ENCODE measurements at places on chromosomes 16 and 17. TPM values are rescaled to one million over a fixed set of nuclear protein-coding genes. Genes with fewer than 3 reads are reported as not detected.

The PTX4 gene
- 0.40 TPM for total RNA-seq

DNA sequence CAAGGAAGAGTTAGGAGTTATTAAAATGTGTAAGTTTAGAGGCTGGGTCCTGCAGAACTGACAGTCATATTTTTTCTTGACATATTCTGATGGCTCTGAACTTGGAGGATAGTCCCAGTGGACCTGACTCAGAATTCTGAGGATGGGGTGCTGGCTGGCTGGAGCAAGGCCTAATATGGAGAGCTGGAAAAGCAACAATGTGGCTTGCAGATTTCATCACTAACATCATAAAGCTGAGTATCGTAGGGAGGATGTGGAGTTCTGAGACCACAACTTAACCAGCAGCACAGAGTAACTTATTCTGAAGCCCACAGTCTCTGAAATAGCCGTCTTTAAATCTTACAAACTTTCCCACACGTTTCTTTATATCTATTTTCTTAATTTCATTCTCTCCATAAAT, 2.3 kb downstream of the KRTAP1-5 start:
- H3K27me3 ChIP-seq = no peaks in the 10 kb centered on the region
- no peak overlapping the region for H3K4me3 ChIP-seq
- no peak overlapping the region for H3K27ac ChIP-seq
- H3K4me1 ChIP-seq = peaks cover 21% of the 10 kb centered on the region

- DNase-seq = no peak
- no peaks in the 10 kb centered on the region for H3K4me1 ChIP-seq
- no peaks in the 10 kb centered on the region for H3K27me3 ChIP-seq
- H3K4me3 ChIP-seq = no peak overlapping the region
- no peaks in the 10 kb centered on the region for H3K36me3 ChIP-seq
Observed at GRCh38 chr16:1906055-1906845, 12.0 kb downstream of the HS3ST6 start.

DNA sequence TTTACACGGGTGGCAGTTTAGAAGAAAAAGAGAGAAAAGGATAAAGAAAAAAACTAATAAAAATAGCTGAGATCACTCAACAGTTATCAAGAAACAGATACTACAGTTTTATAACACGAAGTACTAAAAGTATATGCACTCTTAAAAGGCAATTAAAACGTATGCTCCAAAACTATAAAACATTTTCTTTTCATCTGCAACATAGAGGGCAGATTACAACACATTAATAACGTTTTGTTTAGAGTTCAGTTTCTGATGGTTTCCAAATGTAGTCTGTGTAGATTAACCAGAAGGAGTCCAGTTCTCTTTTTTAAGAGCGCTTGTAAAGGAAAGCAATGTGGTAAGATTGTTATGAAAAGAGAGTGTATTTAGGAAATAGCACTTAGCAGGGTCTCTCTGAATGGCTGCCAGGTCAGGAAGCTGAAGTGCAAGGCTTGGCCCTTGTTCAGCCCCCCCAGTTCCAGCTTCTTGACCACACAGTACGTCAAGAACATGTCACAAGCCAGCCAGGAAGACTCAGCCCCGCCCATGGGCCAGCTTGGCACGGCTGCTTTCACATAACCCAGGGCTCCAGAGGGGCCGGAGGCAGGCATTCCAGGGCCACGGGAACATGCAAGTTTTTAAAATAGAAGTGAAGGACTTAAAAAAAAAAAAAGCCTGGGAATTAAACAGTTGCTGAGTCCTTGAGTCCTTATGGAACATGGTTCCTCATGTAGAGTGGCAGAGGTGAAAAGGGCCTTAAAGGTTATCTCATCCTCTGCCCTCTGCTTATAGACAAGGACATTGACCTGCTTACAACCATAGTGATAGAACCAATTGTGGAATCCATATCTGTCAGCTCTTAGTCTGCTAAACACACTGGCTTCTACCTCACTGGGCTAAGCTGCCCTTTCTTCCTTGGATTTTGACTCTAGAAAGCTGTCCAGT, 147.4 kb upstream of the TBX2 start:
- H3K27me3 ChIP-seq = no peaks in the 10 kb centered on the region
- H3K27ac ChIP-seq = no peak overlapping the region
- no peak overlapping the region for H3K4me3 ChIP-seq
- no peaks in the 10 kb centered on the region for H3K36me3 ChIP-seq
- peaks cover 14% of the 10 kb centered on the region for H3K4me1 ChIP-seq

DNA sequence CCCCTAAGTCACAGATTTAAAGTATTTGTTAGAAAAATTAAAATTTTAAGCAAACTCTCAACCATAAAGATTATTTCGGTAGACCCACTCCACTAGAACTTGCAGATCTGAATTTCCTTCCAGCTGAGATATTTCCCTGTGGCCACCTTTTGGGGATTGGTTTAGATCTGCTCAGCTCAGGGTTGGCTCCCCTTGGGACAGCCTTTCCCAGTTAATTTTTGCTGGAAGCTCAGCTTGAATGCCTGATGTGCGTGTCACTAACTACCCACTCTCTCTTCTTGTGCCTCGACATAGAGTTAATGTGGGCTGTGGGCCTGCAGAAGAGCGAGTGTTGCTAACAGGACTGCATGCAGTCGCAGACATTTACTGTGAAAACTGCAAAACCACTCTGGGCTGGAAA, 57.6 kb downstream of the YPEL2 start:
- no peak overlapping the region for H3K4me3 ChIP-seq
- no peak overlapping the region for H3K27ac ChIP-seq
- no peaks in the 10 kb centered on the region for H3K4me1 ChIP-seq
- no peak for DNase-seq
- H3K36me3 ChIP-seq = no peaks in the 10 kb centered on the region

- H3K27ac ChIP-seq = no peak overlapping the region
- no peak overlapping the region for H3K4me3 ChIP-seq
Observed at GRCh38 chr16:70738083-70738977, 52.5 kb upstream of the MTSS2 start.

The TSPOAP1 gene
- total RNA-seq = 4.3 TPM

The GJC1 gene
- 16.4 TPM for total RNA-seq

The HSD11B2 gene
- 2.4 TPM for total RNA-seq

The ITGAD gene
- total RNA-seq = not detected

GRCh38 chr17:61354895-61355874, 44.5 kb upstream of the TBX2 start:
- DNase-seq = no peak
- H3K4me3 ChIP-seq = no peak overlapping the region
- no peaks in the 10 kb centered on the region for H3K36me3 ChIP-seq
- H3K27me3 ChIP-seq = no peaks in the 10 kb centered on the region
- H3K4me1 ChIP-seq = peaks cover 18% of the 10 kb centered on the region
- H3K27ac ChIP-seq = peak overlapping the region; percentile 93

The KRT32 gene
- total RNA-seq = 1.5 TPM

The STH gene
- total RNA-seq = not detected

GRCh38 chr17:29357821-29358232, 32.3 kb upstream of the TAOK1 start:
- H3K36me3 ChIP-seq = no peaks in the 10 kb centered on the region
- H3K4me1 ChIP-seq = no peaks in the 10 kb centered on the region
- no peak overlapping the region for H3K4me3 ChIP-seq

The TBX4 gene
- total RNA-seq = not detected

The CCL17 gene
- total RNA-seq = not detected

DNA sequence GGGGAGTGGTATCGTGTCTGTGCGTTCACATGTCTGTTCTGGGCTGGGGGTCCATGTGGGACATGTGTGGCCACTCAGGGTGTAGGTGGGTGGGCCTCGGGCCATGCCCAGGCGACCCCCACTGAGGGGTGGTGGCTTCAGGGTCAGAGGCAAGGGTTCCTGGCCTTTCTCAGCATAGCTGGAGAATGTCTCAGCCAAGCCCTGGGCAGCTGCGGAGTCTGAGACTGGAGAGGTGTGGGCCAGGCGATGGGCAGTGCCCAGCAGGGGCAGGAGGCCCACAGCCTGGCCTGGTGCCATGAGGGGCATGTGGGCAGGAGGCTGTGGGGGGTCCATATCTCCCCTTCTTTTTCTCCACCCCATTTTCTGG, 1.2 kb downstream of the FSCN2 start:
- DNase-seq = no peak
- peak overlapping the region; percentile 52 for H3K4me3 ChIP-seq
- H3K4me1 ChIP-seq = peaks cover 22% of the 10 kb centered on the region
- no peak overlapping the region for H3K27ac ChIP-seq
- no peaks in the 10 kb centered on the region for H3K36me3 ChIP-seq
- peaks cover 7% of the 10 kb centered on the region for H3K27me3 ChIP-seq

- no peaks in the 10 kb centered on the region for H3K36me3 ChIP-seq
- H3K27me3 ChIP-seq = no peaks in the 10 kb centered on the region
- no peak overlapping the region for H3K27ac ChIP-seq
- H3K4me1 ChIP-seq = no peaks in the 10 kb centered on the region
- no peak for DNase-seq
Observed at GRCh38 chr16:89956505-89957215, 8.1 kb downstream of the DEF8 start.

The OTOP3 gene
- total RNA-seq = not detected

The C16orf74 gene
- total RNA-seq = 71.0 TPM

DNA sequence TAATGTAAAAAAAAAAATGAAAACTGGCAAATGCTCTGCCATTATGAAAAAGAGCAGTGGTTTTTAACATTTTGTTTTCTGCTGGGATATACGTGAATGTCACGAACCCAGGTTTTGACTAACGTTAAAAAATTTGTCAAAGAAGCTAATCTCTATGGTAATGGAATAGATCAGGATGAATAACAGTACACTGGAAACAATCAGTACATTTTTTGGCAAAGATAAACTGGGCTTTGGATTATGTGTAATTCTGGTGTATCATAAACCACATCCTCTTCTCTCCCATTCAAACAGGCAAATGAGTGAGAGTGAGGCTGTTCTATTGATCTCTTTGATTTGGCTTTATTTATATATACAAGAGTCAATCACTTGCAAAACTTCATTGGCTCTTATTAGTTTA, 207.0 kb upstream of the IRX3 start:
- H3K4me1 ChIP-seq = no peaks in the 10 kb centered on the region
- no peak overlapping the region for H3K27ac ChIP-seq
- no peak overlapping the region for H3K4me3 ChIP-seq
- DNase-seq = no peak

DNA sequence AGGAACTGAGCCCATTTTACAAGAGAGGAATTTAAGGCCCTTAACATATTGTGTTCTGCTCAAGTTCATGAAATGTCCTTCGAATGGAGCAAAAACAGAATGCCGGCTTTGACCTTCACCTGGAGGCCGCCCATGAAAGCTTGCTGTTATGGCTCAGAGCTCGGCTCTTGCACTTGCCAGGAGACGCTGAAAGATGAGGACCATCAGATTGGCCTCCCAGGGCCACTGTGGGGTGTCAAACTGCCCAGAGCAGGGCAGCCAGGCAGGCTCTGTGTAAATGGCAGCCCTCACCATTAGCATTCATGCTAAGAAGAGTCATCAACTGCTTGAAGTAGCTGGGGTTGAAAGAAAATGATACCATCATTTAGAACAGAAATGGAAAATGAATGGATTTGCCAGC, 39.3 kb downstream of the IL21R start:
- DNase-seq = no peak
- H3K27me3 ChIP-seq = no peaks in the 10 kb centered on the region
- no peak overlapping the region for H3K27ac ChIP-seq
- H3K4me1 ChIP-seq = no peaks in the 10 kb centered on the region

GRCh38 chr17:12731839-12732238, 57.5 kb upstream of the ARHGAP44 start:
- H3K27me3 ChIP-seq = peaks cover 25% of the 10 kb centered on the region
- 0 out of 2 replicates have a peak, but pooled peaks cover 6% of the 10 kb centered on the region for H3K4me1 ChIP-seq
- H3K27ac ChIP-seq = no peak overlapping the region
- H3K36me3 ChIP-seq = no peaks in the 10 kb centered on the region

The CD300LB gene
- not detected for total RNA-seq

The KCNH6 gene
- not detected for total RNA-seq

The LHX1 gene
- total RNA-seq = not detected

The GP2 gene
- total RNA-seq = not detected

The NPW gene
- 5.6 TPM for total RNA-seq

GRCh38 chr17:73803964-73804435, 159.8 kb upstream of the SDK2 start:
- no peak for DNase-seq
- H3K27ac ChIP-seq = no peak overlapping the region
- peaks cover 27% of the 10 kb centered on the region for H3K4me1 ChIP-seq
- no peaks in the 10 kb centered on the region for H3K36me3 ChIP-seq
- no peaks in the 10 kb centered on the region for H3K27me3 ChIP-seq

The SOCS7 gene
- total RNA-seq = 9.8 TPM

DNA sequence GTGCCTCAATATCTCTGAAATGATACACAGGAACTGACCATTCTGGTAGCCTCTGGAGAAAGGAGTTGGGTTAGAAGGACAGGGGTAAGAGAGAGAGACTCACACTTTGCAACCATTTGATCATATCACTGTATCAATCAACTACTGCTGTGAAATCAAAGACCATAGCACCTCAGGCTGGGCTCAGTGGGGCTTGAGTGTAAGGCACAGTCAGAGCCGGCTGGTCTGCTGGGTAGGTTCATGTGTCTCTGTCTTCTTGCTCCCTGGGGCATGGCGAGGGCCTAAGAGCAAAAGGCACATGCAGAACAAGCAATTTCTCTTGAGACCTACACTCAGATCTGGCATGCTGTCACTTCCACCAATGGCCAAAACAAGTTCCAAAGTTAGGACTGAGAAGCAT, 46.7 kb upstream of the C16orf82 start:
- H3K4me1 ChIP-seq = no peaks in the 10 kb centered on the region
- no peak for DNase-seq
- H3K36me3 ChIP-seq = no peaks in the 10 kb centered on the region
- H3K27ac ChIP-seq = no peak overlapping the region
- no peak overlapping the region for H3K4me3 ChIP-seq

DNA sequence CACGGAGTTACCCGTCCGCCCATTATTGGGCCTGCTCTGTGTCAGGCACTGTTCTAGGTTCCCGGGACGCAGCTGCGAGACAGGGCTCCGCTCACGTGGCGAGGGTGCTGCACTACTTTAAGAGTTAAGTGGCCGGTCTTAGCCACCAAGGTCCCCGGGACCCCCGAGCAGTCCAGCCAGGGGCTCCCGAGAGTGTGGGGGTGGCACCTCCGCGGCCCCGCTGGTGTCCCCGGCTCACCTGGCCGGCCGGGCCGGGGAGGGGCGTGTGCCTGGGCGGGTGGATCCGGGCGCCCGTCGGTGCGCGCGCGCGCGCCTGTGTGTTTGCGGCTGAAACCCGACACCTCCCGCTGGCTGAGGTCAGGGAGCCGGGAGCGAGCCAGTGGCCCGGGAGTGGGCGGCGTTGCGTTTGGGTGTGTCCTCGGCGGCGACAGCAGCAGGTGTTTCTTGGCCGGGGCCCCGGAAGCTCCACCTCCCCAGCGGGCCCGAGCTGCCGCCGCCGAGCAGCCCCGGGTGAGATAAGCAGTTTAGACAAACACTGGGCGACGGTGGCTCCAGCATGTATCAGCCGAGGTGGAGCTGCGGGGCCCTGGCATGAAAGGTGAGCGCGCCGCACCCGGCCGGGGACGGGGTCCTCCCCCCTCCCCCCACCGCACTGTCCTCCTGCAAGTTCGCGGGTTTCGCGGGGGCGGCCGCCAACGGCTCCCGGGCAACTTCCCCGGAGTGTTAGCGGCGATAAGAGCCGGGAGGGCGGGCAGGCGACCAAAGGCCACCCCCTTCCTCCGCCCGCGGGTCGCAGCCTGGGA, at the start of gene GSE1:
Gene GSE1, plus strand, starts transcription at position 522 of the 803 bp plus-strand sequence. Its CDS starts 70 bp downstream, at position 592.
- H3K4me3 ChIP-seq = peak within 1 kb of the TSS; percentile 87
- DNase-seq = peak; percentile 92
- H3K27me3 ChIP-seq = no peaks in the 10 kb centered on the region
- H3K27ac ChIP-seq = peak within 1 kb of the TSS; percentile 32
- peaks cover 3% of the 10 kb centered on the region for H3K36me3 ChIP-seq
- peaks cover 39% of the 10 kb centered on the region for H3K4me1 ChIP-seq

- no peak for DNase-seq
- no peak within 1 kb of the TSS for H3K4me3 ChIP-seq
- H3K27me3 ChIP-seq = no peaks in the 10 kb centered on the region
- H3K36me3 ChIP-seq = no peaks in the 10 kb centered on the region
Observed at GRCh38 chr16:66918803-66919568, at the start of gene CDH16. Gene CDH16 (minus strand): TSS chr16:66918885. CDS start chr16:66918065, 820 bp downstream.

GRCh38 chr16:84458606-84459532, 45.6 kb downstream of the MEAK7 start:
- peaks cover 8% of the 10 kb centered on the region for H3K4me1 ChIP-seq
- no peaks in the 10 kb centered on the region for H3K36me3 ChIP-seq
- no peak for DNase-seq

All from PC-3 (cell line).